NCI-H1694 treated with DMSO at 0.1 percent for 48 hours (cell line): ENCODE measurements at places on chromosomes 1 and 21.

DNA sequence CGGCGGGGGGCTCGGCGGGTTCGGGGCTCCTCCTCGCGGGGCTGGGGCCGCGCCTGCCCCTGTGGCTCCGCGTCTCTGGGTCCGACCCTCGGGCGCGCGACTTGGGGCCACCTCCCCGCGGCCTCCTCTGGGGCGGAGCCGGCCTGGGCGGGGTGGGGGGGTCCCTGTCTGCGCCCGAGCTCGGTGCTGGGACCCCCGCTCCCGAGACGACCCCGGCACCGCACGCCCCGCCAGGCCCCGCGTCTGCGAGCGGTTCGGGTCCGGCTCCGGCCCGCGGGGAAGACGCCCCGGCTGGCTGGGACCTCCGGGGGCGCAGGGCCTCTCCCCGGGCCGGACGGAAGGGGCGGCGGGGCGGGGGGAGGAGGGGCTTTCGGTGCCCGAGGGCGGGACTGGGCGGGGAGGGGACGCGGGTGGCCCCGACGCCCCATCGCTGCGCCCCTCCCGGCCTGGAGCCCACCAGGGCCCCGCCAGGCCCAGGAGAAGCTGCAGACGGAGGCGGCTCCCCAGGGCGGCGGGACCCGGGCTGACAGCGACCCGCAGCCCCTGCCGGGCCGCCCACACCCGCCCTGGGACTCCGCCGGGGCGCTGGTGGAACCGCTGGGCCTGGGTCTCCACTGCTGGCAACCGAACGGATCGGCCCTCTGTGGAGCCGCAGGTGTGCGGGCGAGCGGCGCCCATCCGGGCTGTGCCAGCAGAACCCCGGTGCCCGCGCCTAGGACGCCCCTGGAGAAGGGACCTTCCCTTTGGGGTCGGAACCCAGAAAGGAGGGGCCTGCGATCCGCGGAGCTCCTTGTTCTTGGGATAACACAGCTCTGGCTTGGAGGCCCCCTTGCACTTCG, 610 bp downstream of the COL6A2 start:
- DNase-seq = no peak

DNA sequence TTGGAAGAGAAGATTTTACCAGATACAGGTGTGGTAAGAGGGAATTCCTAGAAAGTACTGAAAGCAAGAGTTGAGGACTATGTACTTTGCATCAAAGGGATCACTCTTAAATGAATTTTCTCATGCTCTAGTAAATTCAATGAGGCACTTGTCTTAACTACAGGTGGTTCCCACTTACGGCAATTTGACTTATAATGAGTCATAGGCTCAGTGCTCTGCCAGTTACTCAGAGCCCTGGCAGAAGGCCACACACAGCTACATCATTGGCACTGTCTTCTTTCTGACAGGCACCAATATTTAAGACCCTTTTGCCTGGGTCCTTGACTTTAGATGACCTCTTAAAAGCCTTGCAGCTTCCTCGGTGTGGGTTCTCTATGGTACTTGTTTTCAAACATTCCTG, 15.9 kb upstream of the ADAMTS5 start:
- DNase-seq = no peak

- no peak for DNase-seq
Measured at GRCh38 chr1:161502181-161502580, 3.1 kb upstream of the FCGR2A start.

- DNase-seq = no peak
Measured at GRCh38 chr1:218669431-218669830, 324.3 kb downstream of the TGFB2 start.

DNA sequence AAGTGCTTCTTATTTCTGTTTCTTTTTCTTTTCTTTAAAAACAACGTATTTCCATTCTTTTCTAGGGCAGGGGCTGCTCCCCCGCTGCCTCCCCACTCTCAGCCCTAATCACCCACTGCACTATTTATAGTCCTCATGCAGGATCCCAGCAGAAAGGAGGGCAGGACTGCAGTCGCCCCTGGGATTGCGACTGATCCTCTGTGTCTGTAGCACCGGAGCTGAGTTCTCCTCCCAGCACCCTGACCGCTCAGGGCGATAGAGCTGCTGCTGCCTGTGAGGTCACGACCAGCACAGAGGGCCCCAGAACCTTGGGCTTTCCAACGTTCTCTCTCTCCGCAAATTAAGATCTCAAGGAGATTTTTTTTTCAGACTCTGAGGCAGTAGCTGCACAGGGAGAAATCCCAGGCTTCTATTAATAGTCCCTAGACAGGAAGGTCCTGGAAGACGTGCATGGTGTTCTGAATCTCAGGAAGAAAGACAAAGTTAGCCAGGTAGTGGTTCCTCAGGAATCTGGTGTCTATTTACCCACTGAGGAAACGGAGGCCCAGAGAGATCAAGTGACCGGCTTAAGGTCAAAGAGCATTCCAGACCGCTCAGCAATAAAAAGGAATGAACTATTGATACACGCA, 46.8 kb downstream of the PRAMEF20 start:
- DNase-seq = no peak

DNA sequence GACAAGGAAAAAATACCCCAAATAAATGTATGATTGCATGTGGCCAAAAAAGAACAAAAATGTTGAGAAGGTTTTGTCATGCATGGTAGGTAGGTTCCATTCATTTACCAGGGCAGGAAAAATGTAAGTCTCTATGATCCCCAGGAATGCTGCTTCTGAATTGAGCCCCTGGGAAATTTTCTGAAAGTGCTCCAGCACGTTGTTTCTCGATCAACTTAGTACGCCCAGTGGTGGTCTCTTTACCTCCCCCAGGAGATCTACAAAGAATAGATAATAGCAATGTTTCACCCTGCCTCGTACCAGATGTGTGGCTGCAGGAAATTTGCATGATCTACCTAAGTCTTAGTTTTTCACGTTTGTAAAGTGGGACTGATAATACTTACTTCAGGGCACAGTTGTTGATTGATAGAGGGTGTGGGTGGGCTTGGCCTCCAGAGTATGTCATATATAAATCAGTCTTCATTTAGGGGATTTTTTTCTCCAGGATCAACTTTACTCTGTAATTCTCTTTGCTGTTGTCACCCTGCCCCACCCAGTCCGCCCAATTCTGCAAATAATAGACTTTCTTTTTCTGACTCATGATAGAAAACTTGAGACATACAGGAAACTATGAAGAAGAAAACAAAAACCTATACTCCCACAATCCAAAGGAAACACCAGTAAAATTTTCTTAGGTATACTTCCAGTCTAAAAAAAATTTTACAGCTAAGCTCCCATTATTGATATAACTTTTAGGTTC, 462.0 kb upstream of the RUNX1 start:
- no peak for DNase-seq

GRCh38 chr1:6545276-6546112, 8.8 kb downstream of the NOL9 start:
- DNase-seq = no peak

GRCh38 chr1:9455487-9456234, 83.6 kb upstream of the SLC25A33 start:
- no peak for DNase-seq

DNA sequence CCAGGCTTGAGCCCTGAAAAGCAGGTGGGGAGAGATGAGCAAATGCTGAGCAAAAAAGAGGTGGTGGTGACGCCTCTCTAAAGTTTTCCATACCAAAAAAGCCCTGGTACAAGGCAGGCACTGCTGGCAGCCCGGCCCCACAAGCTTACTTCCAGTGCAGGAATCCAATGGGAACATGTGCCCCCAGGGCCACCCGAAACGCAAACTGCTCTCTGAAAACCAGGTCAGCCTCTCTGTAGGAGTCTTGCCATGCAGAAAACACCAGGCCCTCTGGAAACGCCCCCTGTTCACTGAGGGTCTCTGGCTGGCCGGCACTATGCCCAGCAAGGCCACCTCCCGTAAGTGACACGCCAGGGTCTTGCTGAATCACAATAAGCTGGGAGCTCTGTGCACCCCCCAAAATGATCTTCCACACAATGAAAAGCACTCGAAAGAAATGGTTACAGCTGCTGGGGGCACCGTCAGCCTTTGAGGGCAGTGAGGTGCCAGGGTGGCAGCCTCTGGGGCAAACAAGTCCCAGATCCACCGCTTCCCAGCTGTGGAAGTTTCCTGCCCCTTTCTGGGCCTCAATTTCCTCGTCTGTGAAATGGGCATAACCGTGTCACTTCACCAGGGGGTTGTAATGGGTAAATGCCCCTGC, 170.5 kb downstream of the TOMM20 start:
- no peak for DNase-seq

DNA sequence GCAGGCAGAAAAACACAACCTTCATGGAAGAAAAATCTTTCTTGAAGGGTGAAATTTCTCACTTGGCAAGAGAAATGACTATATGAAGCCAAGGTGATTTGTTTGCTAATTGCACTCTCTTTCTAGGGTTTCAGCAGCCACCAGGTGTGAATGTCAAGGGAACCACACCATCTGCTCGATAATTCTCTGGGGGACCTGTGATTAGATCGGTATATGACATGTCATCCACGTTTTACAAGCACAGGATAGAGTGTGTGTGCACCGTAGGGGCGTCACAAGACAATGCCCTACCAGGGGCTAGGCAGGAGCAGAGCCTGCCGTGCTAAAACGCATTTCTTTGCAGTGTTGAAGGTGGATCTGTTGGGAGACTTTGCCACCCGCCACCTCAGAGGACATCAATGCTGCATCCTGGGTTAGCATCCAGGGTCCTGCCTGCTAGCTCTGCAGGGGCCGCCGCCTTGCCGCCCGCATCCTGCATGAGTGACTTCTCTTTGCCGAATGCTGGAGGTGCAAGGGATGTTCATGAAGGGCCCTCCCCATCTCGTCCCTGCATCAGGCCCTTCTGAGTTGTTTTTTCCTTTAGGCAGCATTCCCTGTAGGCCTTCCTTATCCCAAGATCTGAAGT, 37.8 kb upstream of the CCSAP start:
- DNase-seq = peak; percentile 4

DNA sequence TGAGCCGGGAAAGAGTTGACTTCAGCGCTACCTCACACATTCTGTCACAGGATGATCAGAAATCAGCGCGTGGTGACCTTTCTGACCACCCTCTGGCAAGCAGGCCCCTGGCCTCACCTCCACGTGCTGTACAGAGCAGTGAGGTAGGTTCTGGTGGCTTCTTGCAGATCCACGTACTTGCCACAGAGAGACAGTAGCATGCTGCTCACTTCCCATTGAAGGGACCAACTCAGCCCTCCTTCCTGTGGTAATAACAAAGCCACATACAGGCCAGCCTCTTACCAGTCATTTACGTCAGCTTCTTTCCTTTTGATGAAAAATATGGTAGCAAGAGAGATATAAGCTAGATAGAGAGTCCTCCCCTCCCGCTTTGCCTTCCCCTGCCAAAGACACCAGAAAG, 200.7 kb downstream of the CHRM3 start:
- no peak for DNase-seq

DNA sequence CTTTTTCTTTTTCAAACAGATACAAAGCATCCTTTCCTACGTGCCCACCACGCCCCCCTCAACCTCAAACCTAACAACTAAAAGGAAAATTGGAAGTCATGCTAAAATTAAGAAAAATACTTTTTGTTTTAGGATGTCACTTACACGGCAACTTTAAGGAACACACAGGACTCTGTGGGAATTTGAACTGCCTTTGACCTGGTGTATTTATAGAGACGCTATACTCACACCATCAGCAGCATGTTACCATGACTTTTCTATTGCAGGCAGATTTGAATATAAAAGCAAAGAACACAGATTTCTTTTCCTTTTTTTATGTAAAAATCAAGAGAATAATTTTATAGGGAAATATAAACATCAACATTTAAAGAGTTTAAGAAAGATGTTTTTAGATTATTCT, 198.2 kb downstream of the SIPA1L2 start:
- DNase-seq = no peak

GRCh38 chr1:228107636-228108035, 1.5 kb downstream of the MRPL55 start:
- DNase-seq = no peak

DNA sequence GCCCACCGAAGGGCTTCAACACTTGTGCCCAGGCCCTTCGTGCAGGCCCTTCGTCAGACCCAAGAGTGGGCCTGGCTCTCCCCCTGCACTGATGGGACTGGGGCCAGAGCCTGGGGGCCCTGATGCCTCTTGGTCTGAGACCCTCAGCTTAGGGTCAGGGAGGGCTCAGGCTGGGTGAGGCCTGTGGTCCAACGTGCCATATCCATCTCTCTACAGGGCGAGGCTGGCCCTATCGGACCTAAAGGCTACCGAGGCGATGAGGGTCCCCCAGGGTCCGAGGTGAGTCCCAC, 15.6 kb downstream of the COL6A1 start:
- no peak for DNase-seq

DNA sequence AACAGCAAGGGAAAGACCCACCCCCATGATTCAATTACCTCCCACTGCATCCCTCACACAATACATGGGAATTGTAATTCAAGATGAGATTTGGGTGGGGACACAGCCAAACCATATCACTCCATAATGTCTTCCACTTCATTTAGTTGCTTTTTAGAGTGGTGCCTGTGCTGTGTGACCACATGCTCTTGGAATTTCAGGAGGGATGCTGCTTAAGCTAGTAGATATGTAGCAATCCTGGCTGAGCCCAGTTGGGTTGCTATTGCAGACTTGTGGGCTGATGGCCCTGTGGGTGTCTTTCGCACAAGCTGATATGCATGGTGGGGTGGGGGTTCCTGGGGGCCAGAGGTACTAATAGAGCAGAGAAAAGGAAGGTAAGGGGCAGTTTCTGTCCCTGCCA, 160.4 kb upstream of the SYT6 start:
- no peak for DNase-seq

- DNase-seq = no peak
Measured at GRCh38 chr21:41678924-41679318, 87.9 kb downstream of the RIPK4 start.

GRCh38 chr1:226882631-226883409, 12.4 kb downstream of the PSEN2 start:
- DNase-seq = no peak

- DNase-seq = no peak
Measured at GRCh38 chr1:167052389-167052788, 37.8 kb downstream of the GPA33 start.

DNA sequence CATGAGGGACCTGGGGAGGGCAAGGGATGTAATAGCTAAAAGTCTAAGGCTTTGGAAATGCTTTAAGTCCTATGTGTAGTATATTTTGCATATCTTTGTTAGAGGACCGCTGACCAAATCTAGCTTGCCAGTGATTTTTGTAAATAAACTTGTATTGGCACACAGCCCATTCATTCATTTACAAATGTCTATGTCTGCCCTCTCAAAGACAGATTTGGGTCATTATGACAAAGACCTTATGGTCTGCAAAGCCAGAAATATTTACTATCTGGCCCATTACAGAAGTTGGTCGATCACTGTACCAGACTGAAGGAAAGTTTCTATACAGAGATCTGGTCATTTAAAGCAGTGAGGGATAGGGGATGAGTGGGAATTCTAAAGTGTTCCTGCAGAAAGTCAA, 120.1 kb upstream of the RAVER2 start:
- no peak for DNase-seq
